ENCODE measurements at places on chromosomes 2 and 18. TPM values are rescaled to one million over a fixed set of nuclear protein-coding genes. Genes with fewer than 3 reads are reported as not detected.

DNA sequence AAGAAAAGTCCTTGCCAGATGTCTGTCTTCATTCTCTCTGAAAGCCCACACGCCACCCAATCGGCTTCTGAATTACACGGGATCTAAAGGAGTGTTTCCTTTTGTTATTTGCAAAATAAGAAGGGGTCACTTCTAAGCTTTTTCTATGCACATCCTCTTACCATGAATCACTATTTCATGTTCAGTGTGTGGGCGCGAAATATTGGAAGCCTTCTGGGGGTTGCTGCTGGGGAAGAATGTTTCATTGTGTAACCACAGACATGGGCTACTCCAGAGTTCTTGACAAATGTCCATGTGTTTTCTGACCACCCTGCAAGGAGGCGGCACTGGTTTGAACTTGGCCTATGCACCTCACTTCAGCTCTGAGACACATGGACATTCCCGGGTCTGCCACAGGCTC is 133.6 kb upstream of the APCDD1 start:
- peak; percentile 37 for DNase-seq

GRCh38 chr2:200298816-200299215 is 7.7 kb upstream of the SPATS2L start:
- DNase-seq, result no peak

DNA sequence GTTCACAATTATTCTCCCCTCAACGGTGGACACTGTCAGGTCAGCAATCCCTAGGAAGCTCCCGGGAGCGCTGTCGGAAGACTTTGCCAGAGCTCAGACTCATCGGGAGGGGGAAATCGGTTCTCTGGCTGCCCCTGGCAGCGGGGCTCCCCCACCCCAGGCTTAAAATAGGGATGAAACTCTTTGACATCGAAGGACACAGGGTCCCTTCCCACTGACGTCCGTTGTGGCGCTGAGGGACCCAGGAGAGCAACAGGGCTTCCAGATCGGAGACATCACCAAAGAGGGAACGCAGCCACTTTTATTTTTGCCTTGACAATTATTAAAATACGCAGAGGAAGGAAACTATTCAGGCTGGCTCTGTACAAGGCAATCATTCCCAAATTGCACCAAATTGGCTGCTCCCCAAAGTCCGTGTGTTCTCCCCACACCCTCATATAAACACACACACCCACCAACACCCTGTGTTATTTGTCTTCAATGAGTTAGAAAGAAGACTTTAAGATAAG is 249.0 kb downstream of the CDH20 start:
- DNase-seq, result no peak

Gene ATP6V1C2
- total RNA-seq, result not detected

Gene SERPINB12
- 0.29 TPM for total RNA-seq
